ENCODE measurements at places on chromosomes 5 and 9.

GRCh38 chr5:174245516-174246075 is 200.1 kb downstream of the NSG2 start:
- DNase-seq, result no peak

GRCh38 chr9:16294133-16294770 is 576.2 kb downstream of the BNC2 start:
- DNase-seq, result no peak

- DNase-seq, result no peak
Observed at GRCh38 chr5:121681229-121681855, 170.3 kb upstream of the FTMT start.

GRCh38 chr5:5738797-5739489 is 316.5 kb downstream of the ICE1 start:
- no peak for DNase-seq

- no peak for DNase-seq
Observed at GRCh38 chr9:130137641-130138081, 34.5 kb upstream of the NCS1 start.

GRCh38 chr9:93117924-93118862 is 15.9 kb downstream of the NINJ1 start:
- no peak for DNase-seq

GRCh38 chr9:127828262-127829031 is 25.8 kb downstream of the FPGS start:
- no peak for DNase-seq

- no peak for DNase-seq
Observed at GRCh38 chr9:14052359-14052758, 261.6 kb downstream of the NFIB start.

- no peak for DNase-seq
Observed at GRCh38 chr5:83632874-83633273, 87.8 kb downstream of the HAPLN1 start.

- peak; percentile 57 for DNase-seq
Observed at GRCh38 chr5:139648205-139649081, at the start of gene CXXC5. Gene CXXC5 (plus strand): TSS chr5:139648349. CDS start chr5:139680524, 32,175 bp downstream.

DNA sequence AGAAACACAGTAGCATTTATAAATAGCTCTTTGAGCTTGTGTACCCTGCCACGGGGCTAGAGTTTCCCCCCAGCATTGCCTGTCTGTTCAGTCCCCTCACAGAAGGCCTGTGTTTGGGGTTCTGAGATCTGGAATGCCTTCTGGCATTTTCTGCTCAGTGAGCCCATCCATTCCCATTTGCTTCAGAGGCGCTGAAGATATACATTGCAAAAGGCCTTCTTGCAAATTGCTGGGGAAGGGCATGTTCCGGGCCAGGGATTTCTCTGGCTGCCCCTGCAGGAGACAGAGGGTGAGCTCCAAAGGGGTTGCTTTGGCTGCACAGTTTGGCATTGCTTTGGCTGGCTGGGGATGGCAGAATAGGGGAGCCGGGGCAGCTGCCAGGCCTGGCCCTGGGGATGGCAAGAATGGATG is 308.4 kb downstream of the MSX2 start:
- no peak for DNase-seq

DNA sequence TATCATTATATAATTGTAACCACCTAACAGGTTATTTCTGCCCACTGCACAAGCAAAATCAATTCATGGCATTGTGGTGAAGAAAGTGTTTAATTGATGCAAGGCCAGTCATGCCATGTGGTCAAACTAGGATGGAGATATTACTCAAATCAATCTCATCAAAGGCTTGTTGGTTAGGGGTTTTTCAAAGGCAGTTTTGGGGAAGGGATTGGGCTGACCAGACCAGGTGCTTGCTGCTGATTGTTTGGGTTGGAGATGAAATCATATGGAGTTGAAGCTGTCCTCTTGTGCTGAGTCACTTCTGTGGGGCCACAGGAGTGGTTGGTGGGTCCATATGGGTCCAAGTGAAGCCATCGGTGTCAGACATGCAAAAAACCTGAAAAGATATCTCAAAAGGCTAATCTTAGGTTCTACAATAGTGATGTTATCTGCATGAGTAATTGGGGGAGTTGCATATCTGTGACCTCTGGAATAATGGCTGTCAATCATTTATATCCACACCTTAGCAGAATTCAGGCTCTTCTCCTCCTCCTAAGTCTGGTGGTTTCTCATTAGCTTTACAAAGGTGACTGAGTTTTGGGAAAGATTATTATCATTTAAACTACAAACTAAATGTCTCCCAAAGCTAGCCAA is 44.9 kb downstream of the HMGCS1 start:
- no peak for DNase-seq

DNA sequence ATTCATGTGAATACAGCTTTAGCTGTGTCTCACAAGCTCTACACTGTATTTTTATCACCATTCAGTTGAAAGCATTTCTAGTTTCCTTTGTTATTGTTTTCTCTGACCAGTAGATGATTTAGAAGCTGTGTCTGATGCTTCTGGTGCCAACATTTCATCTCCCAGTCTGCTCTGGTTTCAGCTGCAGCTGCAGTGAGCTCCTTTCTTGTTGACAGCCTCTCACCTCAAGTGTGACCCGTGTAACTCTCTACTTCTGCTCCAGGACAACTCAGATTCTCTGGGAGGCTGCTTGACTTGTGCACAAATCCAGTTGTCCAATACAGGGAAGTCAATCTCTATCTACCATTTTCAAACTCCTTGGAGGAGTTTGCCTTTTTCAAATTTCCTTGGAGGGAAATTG is 504.8 kb downstream of the DIRAS2 start:
- peak; percentile 85 for DNase-seq

DNA sequence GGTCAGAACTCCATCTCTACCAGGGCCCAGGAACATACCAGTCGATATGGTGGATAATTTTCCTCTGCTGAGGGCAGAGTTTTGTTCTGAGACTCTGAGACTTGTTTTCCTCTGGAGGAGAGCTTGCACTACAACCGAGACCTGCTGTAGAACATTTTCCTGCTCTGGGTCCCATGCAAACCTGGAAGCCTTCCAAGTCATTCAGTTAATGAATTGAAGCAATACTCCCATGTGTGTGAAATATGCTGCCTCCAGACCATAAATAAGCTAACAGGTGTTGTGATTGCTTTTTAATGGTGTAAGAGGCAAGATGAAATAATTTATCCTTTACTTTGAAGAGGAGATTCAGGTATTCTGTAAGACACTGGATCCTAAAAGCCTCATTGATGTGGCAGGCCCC is 372.8 kb downstream of the TMEM167A start:
- DNase-seq, result no peak

GRCh38 chr9:136170006-136170901 is 34.7 kb downstream of the LHX3 start:
- no peak for DNase-seq

GRCh38 chr5:131384616-131385214 is 120.9 kb downstream of the CDC42SE2 start:
- no peak for DNase-seq

DNA sequence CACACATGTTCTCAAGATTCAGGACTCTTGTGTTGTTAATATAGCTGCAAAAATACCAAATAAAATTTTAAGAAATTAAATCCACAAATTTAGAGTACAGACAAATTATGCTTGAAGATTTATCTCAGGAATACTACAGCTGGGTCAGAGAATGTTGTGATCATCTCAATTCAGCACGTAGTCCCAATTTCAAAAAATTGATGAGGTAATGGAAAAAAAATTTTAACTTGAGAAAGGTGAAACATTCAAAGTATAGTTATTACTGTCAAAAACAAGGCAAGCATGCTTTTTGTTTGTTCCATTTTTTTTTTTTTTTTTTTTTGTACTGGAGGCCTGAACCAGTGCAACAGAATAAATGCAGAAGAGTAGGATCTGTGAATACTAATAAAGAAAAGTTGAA is 29.4 kb downstream of the ICE1 start:
- DNase-seq, result no peak

- no peak for DNase-seq
Observed at GRCh38 chr5:116942622-116943021, 368.0 kb upstream of the SEMA6A start.

DNA sequence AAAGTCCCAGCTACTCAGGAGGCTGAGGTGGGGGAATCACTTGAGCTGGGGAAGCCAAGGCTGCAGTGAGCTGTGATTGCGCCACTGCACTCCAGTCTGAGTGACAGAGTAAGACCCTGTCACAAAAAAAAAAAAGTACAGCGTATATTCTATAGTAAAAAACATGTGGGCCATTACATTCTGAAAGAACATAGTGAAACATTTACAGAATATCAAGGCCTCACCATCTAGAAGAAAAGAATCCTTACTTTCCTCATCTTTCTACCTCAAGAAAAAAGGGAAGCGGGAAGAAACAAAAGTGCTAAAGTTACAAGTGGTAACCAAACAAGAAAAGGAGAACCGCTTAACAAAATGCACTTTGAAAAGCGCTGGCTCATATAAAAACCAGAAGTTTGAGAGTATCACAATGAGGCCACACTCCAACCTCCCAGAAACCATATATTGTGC is 5.7 kb upstream of the SYK start:
- no peak for DNase-seq

- DNase-seq, result no peak
Observed at GRCh38 chr5:87827539-87827938, 414.8 kb upstream of the CCNH start.

DNA sequence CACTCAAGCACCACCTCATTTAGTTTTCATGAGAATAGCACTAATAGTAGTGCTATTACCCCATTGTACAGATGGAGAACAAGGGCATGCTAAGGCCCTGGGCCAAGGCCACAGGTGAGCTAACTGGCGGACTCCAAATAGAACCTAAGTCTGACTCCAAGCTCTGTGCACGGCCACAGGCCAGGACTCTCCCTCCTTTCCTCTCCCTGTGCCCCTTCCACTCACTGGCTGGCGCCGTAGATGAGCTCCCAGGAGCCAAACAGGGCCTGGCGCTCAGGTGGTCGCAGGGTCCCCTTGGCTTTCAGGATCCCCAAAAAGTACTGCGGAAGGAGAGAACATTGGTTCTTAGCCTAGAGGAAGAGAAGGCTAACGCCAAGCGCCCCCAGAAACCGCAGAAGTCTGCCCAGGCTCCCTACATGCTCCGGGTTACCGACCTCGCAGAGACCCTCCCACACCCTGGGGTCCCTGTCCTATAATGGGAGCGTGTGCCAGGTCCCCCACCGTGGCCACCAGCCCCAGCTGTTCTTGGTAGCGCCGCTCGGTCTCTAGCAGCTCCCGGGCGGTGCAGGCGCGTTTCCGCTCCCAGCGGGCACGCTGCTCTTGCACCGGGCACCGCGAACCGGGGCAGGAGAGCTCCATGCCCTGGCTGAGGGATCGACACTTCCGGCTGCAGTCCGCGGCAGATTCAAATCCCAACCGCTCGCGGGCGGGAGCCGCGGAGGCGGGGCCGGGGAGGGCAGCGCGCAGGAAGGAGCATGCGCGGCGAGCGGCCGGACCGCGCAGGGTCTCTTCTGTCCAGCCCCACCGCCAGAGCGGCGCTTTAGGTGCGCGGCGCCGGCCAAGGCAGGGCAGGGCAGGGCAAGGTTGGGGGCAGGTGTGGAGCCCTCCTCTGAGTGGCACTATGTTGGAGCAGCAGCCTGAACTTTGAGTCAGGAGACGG is at the start of gene ARHGEF39:
TSS of gene ARHGEF39 (minus strand) at position 665 of the 940 bp plus-strand sequence. CDS start at position 639, 26 bp downstream.
- DNase-seq, result peak; percentile 71
